ENCODE measurements at places on chromosomes 12 and 14. TPM values are rescaled to one million over a fixed set of nuclear protein-coding genes. Genes with fewer than 3 reads are reported as not detected.

The FOXN3 gene
- 32.5 TPM for total RNA-seq

The CLEC7A gene
- total RNA-seq, result 25.3 TPM

The ACYP1 gene
- 24.8 TPM for total RNA-seq

The BCL11B gene
- 55.5 TPM for total RNA-seq

The NUAK1 gene
- total RNA-seq, result 2.1 TPM

- peaks cover 9% of the 10 kb centered on the region for H3K4me1 ChIP-seq
- no peak for DNase-seq
- H3K27ac ChIP-seq, result no peak overlapping the region
- peaks cover 57% of the 10 kb centered on the region for H3K27me3 ChIP-seq
- no peak overlapping the region for H3K4me3 ChIP-seq
- H3K36me3 ChIP-seq, result no peaks in the 10 kb centered on the region
Measured at GRCh38 chr12:542395-543113, 82.8 kb downstream of the B4GALNT3 start.

GRCh38 chr12:119249383-119250155, 70.8 kb downstream of the HSPB8 start:
- no peaks in the 10 kb centered on the region for H3K27me3 ChIP-seq
- H3K27ac ChIP-seq, result no peak overlapping the region
- no peaks in the 10 kb centered on the region for H3K36me3 ChIP-seq
- DNase-seq, result no peak
- H3K4me1 ChIP-seq, result no peaks in the 10 kb centered on the region
- H3K4me3 ChIP-seq, result no peak overlapping the region

DNA sequence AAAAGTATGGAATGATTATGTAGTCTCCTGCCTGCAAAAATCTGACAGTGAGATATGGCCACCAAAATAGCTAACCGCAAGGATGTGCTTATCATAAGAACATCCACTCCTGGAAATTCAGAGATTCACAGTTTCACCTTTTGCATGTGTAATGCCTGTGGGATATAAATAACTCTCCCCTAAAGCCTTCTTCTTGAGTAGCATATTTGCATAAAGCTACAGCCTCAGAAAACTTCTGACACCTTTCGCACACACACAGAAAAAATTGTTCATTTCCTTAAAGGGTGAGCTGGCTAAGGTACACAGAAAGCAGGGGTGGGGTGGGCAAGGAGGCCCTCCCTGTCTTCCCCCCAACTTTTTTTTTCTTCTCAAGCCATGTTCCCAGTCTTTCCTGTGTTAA, 3.1 kb upstream of the IGF1 start:
- peaks cover 9% of the 10 kb centered on the region for H3K4me1 ChIP-seq
- no peak for DNase-seq
- no peaks in the 10 kb centered on the region for H3K27me3 ChIP-seq
- no peak overlapping the region for H3K27ac ChIP-seq
- H3K36me3 ChIP-seq, result no peaks in the 10 kb centered on the region

DNA sequence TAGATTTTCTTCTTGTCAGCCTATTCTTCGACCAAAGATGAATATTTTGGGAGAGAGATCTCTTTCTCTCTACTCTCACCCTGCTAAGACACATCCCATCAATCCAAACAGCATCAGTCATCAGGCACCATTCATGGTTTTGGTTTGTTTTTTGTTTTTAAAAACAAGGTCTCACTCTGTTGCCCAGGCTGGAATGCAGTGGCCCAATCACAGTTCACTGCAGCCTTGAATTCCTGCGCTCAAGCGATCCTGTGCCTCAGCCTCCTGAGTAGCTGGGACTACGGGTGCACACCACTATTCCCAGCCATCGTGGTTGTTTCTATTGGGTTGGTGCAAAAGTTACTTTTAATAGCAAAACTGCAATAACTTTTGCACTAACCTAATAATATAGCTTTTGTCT, 14.4 kb upstream of the ITPR2 start:
- H3K27ac ChIP-seq, result no peak overlapping the region
- peaks cover 16% of the 10 kb centered on the region for H3K4me1 ChIP-seq
- H3K36me3 ChIP-seq, result no peaks in the 10 kb centered on the region
- no peaks in the 10 kb centered on the region for H3K27me3 ChIP-seq
- no peak overlapping the region for H3K4me3 ChIP-seq

Data from thymus (tissue), 14 donors.